ENCODE measurements at places on chromosomes 7 and 10. TPM values are rescaled to one million over a fixed set of nuclear protein-coding genes. Genes with fewer than 3 reads are reported as not detected.

Gene SP8
- 4.7 TPM for total RNA-seq

Gene ASZ1
- total RNA-seq: not detected

Gene MARCHF5
- 33.8 TPM for total RNA-seq

Gene STAMBPL1
- total RNA-seq: 15.0 TPM

Gene SFTPD
- 0.94 TPM for total RNA-seq

Gene GOLGA7B
- total RNA-seq: 16.6 TPM

Gene WEE2
- total RNA-seq: 1.3 TPM

Gene ODAD2
- total RNA-seq: 1.3 TPM

Gene DOCK1
- total RNA-seq: 22.8 TPM

Gene NPM3
- total RNA-seq: 26.3 TPM

Gene HOXA1
- not detected for total RNA-seq

Gene TES
- total RNA-seq: 11.3 TPM

Gene PLXDC2
- total RNA-seq: 15.3 TPM

Gene MRLN
- total RNA-seq: 1.3 TPM

Gene UBE2D1
- 60.1 TPM for total RNA-seq

Gene TMEM130
- total RNA-seq: 6.3 TPM

Gene VAX1
- 2.5 TPM for total RNA-seq

Gene TUBB8
- total RNA-seq: not detected

Gene PNLIPRP3
- not detected for total RNA-seq

Gene XRCC2
- total RNA-seq: 6.9 TPM

Gene RSBN1L
- total RNA-seq: 77.9 TPM

Gene HOXA2
- not detected for total RNA-seq

Gene CELF2
- 305 TPM for total RNA-seq

Measured in parietal lobe (tissue), 2 donors.